Activated CD8-positive, alpha-beta memory T cell treated with anti-CD3 and anti-CD28 coated beads for 1 hour (primary cell): ENCODE measurements at places on chromosomes 13 and 19.

GRCh38 chr13:102261316-102261715 lies 140.5 kb downstream of the FGF14 start:
- no peak for DNase-seq

GRCh38 chr13:37288057-37288720 lies 182.7 kb upstream of the CSNK1A1L start:
- no peak for DNase-seq

DNA sequence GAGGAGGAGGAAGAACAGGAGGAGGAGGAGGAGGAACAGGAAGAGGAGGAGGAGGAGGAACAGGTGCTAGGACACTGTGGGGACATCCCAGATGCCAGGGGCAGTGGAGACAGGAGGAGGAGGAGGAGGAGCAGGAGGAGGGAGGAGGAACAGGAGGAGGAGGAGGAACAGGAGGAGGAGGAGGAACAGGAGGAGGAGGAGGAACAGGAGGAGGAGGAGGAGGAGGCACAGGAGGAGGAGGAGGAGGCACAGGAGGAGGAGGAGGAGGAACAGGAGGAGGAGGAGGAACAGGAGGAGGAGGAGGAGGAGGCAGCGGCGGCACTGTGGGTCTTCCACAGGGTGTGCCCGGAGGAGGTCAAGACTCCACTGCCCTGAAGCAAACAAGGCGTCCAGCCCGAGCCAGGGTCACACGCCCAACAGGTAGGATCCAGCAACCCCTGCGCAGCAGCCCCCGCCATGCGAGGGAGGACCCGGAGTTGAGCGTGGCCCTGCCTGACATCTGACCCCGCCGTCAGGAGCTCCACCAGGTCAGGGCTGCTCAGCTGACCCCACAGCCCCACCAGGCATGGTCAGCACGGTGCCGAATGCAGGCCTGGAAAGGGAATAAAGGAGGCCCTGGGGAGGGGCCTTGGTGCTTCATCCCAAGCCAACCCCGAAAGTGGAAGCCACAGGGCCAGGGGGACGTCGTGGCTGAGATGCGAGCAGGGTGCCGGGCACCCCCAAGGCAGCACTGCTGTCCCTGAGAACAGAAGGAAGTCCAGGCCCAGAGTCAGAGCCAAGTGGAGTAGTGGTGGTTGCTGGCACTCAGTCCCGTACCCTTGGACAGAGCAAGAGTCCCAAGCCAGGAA lies 9.2 kb downstream of the SBNO2 start:
- no peak for DNase-seq

DNA sequence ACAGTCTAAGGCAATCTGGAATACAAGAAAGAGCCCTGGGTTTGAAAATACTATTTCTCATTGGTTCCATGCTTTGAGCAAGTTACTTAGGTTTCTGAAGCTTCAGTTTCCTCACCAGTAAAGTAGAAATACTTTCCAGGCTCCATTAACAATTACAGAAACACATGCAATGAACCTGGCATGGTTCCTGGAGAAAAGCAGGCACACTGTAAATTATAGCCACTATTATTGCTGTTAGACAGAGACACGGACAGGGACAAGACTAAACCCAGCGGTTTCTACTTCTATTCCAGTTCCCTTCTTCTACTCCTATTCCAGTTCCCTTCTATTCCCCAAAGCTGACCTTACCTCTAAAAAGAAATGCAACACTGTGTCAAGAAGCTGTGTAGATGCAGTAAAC lies 41.2 kb downstream of the MIPEP start:
- DNase-seq: no peak

- no peak for DNase-seq
Measured at GRCh38 chr13:22940736-22941135, 240.0 kb upstream of the SGCG start.

DNA sequence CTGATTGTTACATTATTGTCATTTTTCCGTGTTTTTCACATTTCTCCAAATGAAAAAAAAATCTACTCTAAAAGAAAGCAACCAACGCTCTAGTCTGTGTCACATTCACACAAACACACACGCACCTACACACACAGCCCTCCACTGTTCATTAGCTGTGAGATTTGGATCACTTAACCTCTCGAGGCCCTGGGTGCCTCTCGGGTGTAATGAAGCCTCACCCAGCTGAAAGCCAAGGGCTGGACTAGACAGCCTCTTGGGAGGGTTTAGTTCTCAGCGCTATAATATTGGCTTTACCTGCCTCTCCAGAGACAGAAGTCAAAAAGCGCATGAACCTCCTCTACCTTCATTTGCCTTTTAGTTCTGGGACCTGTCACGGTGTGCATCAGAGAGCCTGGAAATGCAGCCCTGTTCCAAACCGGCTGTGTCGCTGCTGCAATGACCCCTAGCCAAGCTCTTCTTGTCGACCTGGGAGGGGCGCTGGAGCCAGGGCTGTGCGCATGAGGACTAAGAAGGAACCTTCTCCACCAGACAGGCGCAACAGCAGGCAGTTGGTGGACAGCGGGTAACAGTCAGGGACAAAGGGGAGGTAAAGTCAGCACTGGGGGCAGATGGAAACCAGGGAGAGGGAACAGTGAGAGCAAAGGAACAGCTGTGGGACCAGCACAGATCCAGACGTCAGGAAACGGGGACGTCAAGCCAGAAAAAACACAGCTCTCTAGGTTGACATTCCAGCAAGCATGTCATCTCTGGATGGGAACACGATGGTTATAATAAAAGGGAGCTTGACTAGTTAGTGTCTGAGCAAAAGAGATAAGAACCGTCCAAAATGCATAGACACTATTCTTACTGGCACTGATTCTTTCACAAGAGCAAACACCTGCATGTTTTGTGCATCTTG lies 375.9 kb downstream of the EFNB2 start:
- DNase-seq: no peak

DNA sequence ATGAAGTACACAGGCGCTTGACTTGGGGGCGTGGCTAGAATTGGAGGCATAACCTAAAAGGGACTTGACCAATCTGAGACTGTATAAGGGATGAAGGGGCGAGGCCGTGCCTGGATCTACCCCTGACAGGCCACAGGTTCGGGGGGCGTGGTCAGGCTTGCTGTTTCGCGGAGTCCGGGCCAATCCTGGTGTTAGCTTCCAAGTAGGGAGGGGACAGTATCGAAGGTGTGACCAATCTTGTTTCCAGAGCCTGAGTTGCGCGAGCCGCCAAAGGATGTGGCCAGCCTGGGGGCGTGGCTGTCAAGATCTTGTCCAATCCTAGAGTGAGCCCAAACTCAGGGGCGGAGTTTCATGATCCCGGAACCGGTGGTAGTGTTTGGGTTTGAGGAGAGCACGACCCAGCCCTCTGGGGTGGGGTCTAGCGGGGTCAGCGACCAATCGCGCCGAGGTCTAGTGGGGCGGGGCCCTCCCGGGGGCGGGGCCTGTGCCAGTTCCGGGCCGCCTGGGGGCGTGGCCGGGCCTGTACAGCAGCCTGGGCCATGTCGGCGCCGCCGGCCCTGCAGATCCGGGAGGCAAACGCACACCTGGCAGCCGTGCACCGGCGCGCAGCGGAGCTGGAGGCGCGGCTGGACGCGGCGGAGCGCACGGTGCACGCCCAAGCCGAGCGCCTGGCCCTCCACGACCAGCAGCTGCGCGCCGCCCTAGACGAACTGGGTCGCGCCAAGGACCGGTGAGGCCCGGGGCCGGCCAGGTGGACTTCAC lies at the start of gene VMAC:
VMAC (plus strand) TSS at position 521 of the 762 bp plus-strand sequence; CDS start at position 540, 19 bp downstream.
- peak; percentile 100 for DNase-seq

- DNase-seq: no peak
Measured at GRCh38 chr19:6728346-6728745, 7.9 kb upstream of the C3 start.

- DNase-seq: no peak
Measured at GRCh38 chr13:94330552-94331071, 148.9 kb downstream of the DCT start.

DNA sequence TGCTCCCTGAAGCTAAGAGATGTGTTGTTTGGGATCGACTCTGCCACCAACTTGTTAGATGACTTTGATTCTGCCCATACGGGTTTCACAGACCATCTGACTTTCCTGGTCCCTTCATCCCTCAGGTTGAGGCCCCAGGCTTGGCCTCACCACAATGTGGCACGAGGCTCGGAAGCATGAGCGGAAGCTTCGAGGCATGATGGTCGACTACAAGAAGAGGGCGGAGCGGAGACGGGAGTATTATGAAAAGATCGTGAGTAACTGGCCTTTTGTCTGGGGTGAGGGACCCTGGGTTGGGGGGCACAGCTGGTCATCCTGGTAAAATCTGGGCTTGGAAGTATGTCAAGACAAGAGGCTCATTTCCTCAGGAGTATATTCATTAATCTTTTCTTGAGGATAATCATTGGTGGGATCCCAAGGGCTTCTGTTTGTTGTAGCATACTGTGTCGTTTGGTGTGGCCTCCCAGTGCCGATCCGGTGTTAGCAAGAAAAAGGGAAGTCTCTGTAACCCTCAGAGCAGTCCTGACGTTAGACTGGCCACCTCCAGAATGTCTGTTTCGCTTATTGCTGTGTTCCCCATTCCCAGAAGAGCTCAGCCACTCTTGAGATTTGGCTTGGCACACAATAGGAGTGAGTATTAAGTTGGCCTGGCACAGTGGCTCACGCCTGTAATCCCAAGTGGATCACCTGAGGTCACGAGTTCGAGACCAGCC lies 1.4 kb downstream of the CLASRP start:
- no peak for DNase-seq

GRCh38 chr13:43122791-43123190 lies 99.4 kb downstream of the DNAJC15 start:
- DNase-seq: no peak

GRCh38 chr13:50712456-50712855 lies 131.0 kb downstream of the DLEU7 start:
- DNase-seq: no peak

- DNase-seq: no peak
Measured at GRCh38 chr13:84896128-84896527, 903.1 kb downstream of the SLITRK6 start.

- DNase-seq: no peak
Measured at GRCh38 chr13:57825066-57825465, 193.5 kb downstream of the PCDH17 start.

GRCh38 chr13:73179650-73180274 lies 121.0 kb downstream of the KLF5 start:
- DNase-seq: no peak

DNA sequence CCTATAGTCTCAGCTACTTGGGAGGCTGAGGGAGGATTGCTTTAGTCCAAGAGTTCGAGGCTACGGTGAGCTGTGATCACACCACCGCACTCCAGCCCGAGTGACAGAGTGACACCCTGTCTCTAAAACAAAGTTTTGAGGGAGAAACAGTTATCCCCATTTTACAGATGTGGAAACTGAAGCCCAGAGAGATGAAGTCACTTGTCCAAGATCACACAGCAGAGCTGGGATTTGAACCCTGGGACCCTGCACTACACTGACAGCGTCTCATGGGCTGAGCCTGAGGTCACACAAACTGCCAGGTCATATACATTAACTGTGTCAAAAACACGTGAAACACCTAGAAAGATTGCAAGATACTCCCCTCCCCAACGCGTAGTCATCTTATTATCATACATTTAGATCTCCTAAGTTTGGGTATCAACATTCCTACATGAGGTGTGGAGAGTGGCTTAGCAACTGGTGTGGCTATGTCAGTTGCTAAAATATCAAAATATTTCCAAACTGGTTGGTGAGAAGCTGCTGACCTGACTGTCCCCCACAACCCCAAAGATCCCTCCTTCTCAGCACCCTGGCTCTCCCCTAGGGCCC lies 8.2 kb downstream of the FCGBP start:
- DNase-seq: no peak

GRCh38 chr19:1438035-1438932 lies at the start of gene RPS15:
Gene RPS15 (plus strand): TSS chr19:1438396. CDS start chr19:1438426, 30 bp downstream.
- DNase-seq: peak; percentile 96

DNA sequence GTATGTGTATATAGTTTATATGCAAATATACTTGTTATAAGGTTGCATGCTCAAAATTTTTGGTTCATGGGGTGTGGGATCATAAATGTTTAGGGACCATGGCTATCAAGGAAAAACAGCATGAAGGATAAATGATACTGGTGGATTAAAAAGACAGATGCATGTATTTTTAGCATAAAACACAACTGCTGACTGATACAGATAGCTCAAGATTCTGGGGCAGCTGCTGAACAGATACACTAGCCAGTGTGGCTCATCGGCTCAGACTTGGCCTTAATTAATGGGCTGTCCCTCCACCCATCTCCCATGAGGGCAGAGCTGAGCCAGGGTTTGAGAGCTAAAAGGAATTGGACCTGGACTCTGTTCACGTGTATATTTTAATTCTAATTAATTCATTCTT lies 11.4 kb downstream of the ALOX5AP start:
- no peak for DNase-seq

GRCh38 chr19:16143399-16144215 lies at the start of gene HSH2D:
Gene HSH2D (plus strand): TSS chr19:16143685. CDS start chr19:16148751, 5,066 bp downstream.
- peak; percentile 72 for DNase-seq

- DNase-seq: no peak
Measured at GRCh38 chr13:50299546-50300249, 284.5 kb downstream of the KCNRG start.

DNA sequence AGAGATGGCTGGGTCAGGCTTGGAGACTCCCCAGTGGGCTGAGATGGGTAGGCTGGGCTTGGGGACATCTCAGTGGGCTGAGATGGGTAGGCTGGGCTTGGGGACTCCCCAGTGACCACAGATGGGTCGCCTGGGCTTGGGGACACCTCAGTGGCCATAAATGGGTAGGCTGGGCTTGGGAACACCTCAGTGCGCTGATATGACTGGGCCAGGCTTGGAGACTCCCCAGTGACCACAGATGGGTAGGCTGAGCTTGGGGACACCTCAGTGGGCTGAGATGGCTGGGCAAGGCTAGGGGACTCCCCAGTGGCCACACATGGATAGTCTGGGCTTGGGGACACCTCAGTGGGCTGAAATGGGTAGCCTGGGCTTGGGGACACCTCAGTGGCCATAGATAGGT lies 12.8 kb downstream of the IQCN start:
- no peak for DNase-seq

GRCh38 chr13:57582032-57582431 lies 49.5 kb upstream of the PCDH17 start:
- DNase-seq: no peak

- no peak for DNase-seq
Measured at GRCh38 chr13:76687467-76687866, 198.7 kb downstream of the KCTD12 start.

- DNase-seq: no peak
Measured at GRCh38 chr19:36032251-36033104, at the start of gene CLIP3. Gene CLIP3 (minus strand): TSS chr19:36032873. CDS start chr19:36032357, 516 bp downstream.

- DNase-seq: no peak
Measured at GRCh38 chr19:3281026-3281425, 56.6 kb downstream of the CELF5 start.

DNA sequence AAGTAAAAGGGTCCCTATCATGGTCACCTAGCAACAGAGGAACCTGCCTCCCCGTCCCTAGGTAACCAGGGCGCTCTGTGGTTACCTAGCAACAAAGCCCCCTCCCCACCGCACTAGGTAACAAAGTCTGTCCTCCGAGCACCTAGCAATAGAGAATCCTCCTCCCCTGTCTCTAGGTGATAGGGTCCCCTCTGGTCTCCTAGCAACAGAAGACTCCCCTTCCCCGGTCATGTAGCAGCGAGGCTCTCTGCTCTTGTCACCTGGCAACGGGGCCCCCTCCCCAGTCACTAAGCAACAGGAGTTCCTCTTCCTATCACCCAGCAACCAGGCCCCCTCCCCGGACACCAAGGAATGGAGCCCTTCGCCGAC lies 307 bp downstream of the JOSD2 start:
- no peak for DNase-seq
